T-helper 2 cell treated with Interferon-gamma antibody and Interleukin-4, amounts not matched to agents 100 ng/mL and 5 ng/mL, for 36 hours (primary cell): ENCODE measurements at places on chromosomes 2 and 18. TPM values are rescaled to one million over a fixed set of nuclear protein-coding genes. Genes with fewer than 3 reads are reported as not detected.

The FBXO48 gene
- total RNA-seq: 1.9 and 2.2 TPM in 2 replicates

The GRHL1 gene
- 0.75 and 1.0 TPM in 2 replicates for total RNA-seq

The LYPD1 gene
- total RNA-seq: not detected in 2 replicates

The KRTCAP3 gene
- total RNA-seq: 3.8 and 5.3 TPM in 2 replicates

The ADD2 gene
- total RNA-seq: 3.4 and 4.0 TPM in 2 replicates

The ALKAL2 gene
- 0.80 and 2.1 TPM in 2 replicates for total RNA-seq

The ZC3H6 gene
- total RNA-seq: 8.6 and 9.2 TPM in 2 replicates
